Epithelial cell of proximal tubule (primary cell): ENCODE measurements at places on chromosomes 1 and 21.
A peak's percentile ranks its signal among the peaks of the same experiment; 100 is the strongest.

DNA sequence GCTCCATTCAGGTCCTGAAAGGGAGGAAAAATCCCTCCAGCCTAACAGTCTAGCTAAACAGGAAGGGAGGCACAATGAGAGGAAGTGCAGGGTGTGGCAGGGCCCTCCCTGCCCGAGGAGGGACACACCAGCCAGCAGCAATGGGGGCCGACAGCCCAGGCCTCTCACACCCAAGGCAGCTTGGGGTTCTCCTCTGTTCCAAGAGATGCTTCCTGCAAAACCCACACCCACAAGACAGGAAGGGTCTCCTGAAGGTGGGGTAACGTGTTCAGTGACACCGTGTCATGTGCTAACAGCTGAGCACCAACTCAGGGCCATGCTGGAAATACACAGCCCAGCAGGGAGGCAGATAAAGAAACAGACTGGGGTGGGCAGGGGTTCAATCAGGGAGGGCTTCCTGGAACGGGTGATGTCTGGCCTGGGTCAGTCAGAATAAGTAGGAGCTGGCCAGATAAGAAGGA, 10.2 kb downstream of the ECE1 start:
- no peak for DNase-seq

DNA sequence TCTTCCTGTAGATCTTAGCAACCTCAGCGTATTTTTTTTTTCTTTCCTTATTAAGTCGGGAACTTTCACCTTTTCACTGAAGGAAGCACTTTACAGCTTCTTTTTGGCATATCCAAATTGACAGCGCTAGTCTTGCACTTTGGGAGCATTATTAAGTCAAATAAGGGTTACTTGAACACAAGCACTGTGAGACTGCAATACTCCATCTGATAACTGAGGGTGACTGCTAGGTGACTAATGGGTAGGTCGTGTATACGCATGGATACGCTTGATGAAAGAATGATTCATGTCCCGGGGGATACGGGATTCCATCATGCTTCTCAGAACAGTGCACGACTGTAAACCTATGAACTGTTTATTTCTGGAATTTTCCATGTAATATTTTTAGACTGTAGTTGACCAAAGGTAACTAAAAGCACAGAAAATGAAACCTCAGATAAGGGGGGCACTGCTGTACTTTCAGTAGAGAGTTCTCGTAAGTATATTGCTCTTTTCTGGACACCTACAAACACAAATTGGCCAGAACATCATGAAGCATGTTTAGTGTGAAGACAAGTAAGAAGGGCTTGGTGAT, 364.7 kb downstream of the SMYD3 start:
- peak; percentile 85 for DNase-seq

- no peak for DNase-seq
Measured at GRCh38 chr1:7842517-7842916, 10.3 kb downstream of the UTS2 start.

GRCh38 chr1:233725423-233725822, 111.5 kb downstream of the KCNK1 start:
- DNase-seq, result no peak

- no peak for DNase-seq
Measured at GRCh38 chr1:6774381-6774780, 10.9 kb upstream of the CAMTA1 start.

DNA sequence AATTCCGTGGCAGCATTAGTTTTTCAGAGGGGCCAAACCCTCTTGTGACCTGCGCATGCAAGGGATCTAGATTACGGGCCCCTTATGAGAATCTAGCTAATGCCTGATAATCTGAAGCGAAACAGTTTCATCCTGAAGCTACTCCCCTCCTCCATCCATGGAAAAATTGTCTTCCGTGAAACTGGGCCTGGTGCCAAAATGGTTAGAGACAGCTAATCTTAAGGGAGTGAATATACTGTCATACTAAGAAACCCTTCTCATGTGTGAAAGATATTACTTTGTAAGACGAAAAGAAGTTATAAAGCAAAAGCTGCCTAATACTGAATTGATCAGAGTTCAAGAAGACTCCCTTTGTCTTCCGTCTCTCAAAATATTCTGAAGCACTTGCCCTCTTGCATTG, 166.3 kb downstream of the DUSP10 start:
- DNase-seq, result no peak

GRCh38 chr1:116306840-116307442, 66.1 kb upstream of the ATP1A1 start:
- DNase-seq, result no peak

DNA sequence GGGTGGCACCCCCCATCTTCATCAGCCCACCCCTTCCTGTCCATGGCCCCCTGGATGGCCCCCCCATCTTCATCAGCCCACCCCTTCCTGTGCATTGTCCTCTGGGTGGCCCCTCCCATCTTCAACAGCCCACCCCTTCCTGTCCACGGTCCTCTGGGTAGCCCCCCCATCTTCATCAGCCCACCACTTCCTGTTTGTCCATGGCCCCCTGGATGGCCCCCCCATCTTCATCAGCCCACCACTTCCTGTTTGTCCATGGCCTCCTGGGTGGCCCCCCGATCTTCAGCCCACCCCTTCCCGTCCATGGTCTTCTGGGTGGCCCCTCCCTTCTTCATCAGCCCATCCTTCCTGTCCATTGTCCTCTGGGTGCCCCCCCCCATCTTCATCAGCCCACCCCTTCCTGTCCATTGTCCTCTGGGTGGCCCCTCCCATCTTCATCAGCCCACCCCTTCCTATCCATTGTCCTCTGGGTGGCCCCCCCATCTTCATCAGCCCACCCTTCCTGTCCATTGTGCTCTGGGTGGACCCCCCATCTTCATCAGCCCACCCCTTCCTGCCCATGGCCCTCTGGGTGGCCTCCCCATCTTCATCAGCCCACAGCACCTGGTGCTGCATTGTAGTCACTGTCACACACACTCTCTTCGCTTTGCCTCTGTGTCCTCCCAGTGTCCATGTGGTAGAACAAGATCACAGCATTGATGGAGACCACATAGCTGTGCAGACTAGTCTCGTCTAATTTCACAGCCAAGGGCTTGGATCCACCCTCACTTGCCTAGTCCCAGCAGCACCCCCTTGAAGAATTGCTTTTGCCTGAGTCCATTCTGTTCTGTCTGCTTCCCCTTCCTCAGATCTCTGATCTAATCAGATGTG, 95.9 kb downstream of the PCBP3 start:
- no peak for DNase-seq

- no peak for DNase-seq
Measured at GRCh38 chr21:25581582-25581981, 25.7 kb downstream of the MRPL39 start.

DNA sequence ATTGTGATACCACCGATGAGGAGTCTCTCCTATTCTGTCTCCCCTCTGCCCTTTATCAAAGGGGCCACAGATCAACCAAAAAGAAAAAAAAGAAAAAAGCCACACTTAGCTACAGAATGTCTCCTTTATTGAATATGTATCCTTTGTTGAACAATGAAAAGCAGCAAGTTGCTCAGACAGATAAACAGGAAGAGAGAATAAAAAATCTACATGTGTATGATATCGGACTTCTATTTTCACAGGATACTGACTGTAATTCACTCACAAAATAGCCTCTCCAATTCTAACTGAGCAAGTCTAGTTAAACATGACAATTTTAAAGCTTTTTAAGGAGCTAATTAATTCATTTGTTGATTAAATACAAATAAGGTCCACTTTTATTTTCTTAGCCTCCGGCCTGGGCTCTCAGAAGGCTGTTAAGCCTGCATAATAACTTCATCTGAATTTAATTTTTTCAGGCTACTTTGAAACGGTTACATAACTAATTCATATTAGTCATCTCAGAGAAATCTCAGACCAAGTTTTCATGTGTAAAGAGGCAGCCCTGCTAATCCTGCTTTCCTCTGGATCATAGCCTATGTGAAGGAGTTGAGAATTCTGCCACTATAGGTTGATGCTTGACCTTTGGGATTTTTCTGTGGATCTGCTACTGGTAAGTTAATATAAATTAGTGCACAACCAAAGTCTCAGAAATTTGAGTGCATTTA, 304.1 kb upstream of the NR5A2 start:
- no peak for DNase-seq

DNA sequence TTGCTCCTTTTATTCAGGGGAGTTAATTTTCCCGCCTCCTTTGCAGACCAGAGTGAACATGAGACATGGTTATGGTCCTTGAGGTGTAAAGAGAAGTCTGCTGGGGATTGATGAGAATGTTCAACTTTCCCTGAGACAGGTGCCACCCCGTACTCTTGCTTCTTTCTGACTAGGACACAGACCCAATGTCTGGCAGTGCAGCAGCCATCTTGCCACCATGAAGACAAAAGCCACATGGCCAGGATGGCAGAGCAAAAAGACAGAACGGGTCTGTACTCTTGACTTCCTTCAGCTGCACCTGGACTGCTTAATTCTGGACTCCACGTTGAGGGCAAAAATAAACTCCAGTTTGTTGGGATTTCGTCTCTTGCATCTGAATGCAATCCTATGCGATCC, 54.1 kb downstream of the KLHDC7A start:
- DNase-seq, result no peak

DNA sequence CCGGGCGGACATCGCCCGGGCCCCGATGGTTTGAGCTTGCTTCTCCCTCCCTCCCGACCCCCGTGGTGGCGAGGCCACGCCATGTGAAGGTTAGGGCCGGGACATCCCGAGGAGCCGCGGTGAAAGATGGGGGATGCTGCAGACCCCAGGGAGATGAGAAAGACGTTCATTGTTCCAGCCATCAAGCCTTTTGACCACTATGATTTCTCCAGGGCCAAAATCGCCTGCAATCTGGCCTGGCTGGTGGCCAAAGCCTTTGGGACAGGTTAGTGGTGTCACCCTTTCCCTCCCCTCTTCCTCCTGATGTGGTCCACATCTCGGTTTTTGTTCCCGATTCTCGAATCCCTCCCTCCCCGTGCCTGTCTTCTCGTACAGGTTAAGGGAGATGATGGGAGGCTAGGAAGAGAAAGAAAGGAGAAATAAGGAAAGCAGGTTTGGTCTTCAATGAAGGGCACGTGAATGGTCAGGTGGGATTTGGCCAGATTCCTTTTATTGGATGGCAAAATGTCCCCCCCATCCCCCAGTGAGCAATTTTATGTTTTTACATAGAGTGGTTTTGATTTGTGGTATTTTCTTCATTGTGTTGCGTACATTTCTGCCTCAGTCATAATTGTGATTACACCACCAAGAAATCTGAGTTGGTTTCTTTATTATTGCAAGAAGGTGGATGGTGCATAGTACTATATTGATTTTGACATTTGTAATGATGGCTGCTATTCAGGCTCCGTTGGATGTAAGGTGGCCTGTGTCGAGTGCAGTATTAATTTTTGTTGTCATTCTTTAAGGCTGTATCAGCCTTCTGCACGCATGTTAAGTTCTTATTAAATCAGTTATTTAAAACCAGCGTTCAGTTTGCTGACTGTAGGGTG, 1.2 kb downstream of the CAMSAP2 start:
- no peak for DNase-seq

GRCh38 chr1:14875524-14876509, 277.3 kb downstream of the KAZN start:
- no peak for DNase-seq

- DNase-seq, result no peak
Measured at GRCh38 chr21:46474382-46474781, 15.7 kb downstream of the DIP2A start.

DNA sequence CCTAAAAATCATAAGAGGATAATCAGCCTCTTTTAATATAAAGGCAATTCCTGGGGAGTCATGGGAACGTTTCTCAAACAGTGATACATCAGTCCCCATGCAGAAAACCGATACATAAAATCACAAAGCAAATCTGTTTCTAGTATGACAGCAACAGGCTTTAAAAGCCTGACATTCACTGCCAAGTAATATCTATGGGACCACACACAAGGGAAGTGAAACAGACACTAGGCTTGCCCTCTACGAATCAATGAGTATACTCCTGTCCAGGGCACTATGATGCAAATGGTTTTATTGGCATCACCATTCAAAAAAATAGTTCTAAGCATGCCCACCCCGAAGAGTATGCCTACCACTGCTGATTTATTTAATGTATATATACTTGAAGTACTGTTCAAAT, 54.4 kb downstream of the TIAM1 start:
- DNase-seq, result no peak

DNA sequence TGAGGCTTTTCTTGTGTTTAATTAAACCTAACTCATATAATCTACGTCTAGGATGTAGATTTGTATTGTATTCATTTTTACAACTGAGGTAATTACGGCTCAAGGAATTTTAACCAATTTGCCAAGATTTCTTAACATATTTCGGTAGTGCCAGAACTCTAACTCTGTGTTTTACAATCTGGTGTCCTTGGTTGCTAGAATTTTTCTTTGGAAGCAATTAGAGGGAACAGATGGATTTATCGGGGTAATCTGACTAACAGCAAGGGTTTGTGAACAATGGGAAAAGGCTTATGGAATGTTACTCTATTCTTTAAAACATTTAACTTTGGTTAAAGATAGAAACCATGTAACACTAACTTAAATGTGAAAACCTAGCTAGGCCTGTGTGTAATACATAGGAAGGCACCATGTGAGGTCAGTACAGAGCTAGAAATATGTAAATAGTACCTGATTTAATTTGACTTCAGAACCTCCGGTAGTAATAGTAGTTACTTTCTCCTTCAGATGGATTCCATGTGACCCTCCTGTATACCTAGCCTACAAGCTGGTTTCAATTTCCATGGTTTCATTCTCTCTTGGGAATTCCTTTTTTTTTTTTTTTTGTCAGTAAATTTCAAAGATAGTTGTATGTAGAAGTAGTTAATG, 1.2 kb downstream of the MTF2 start:
- no peak for DNase-seq

DNA sequence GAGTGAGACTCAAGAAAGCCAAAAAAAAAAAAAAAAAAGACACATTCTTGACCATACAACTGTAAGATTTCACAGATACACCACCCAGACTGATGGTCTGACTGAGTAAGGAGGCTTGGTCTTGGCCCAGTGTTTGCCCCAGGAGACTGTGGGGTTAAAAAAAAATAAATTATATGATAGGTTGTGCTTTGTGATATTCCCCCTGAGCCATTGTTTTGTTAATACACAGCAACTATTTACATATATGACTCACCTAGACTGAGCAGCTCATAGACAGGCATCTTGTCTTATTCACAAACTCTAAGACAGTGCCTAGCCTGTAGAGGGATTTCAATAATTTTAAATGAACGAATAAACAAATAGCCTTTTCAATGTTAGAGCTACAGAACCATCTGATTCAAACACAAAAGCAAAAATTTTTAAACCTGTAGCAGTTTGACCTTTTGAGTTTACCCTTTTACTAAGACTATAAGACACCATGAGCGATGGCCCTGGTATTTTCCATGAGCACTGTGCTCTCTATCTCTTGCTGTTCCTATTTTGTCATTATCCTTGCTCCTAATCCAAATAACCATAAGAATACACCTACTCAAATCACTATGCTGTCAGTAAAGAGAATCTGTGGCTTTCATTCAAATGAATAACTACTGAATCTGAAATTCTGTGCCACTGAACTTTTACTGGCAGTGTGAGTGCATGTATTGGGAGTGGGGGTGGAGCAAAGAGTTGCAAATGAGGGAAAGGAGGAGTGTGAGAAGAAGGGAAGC, 199.4 kb upstream of the PTBP2 start:
- peak; percentile 58 for DNase-seq
